D721Med (cell line): ENCODE measurements at places on chromosomes 7 and 10.

GRCh38 chr7:1665549-1666316 lies 4.3 kb upstream of the ELFN1 start:
- DNase-seq: peak; percentile 33

DNA sequence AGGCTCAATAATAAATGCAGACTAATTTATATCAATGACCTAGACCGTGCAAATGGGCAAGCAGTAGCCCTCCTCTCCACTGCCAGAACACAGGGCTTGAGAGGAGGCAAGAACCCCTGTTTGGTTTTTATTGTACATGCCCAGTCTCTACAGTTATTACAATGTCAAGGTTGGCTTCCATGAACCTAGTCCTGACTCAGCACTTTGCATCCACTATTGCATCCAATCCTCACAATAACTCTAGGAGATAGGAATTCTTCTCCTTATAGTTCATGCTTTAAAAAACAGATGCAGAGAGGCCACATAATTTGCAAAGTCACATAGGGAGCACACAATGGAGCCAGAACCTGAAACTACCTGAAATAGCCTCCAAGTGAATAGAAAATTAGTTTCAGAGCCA lies 7.0 kb upstream of the COL13A1 start:
- DNase-seq: no peak

DNA sequence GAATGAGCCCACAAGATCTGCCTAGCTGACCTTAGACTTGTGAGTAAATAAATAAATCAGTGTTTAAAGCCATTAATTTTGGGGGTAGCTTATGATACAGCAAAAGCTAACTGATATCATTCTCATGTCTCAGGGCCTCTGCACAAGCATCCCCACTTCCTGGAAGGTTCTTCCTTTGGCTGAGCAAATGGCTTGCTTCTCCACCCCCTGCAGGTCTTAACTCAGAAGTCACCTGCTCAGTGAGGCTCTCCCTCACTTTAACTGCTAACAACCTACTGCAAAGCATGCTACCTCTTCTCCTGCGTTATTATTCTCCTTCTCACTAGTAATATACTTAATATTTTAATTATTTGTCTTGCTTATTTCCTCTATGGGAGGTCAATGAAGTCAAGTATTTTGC lies 167.3 kb downstream of the TPK1 start:
- DNase-seq: no peak

- DNase-seq: no peak
Observed at GRCh38 chr7:127527561-127527960, 57.8 kb downstream of the GCC1 start.

- DNase-seq: no peak
Observed at GRCh38 chr7:120023494-120024167, 249.3 kb upstream of the KCND2 start.

DNA sequence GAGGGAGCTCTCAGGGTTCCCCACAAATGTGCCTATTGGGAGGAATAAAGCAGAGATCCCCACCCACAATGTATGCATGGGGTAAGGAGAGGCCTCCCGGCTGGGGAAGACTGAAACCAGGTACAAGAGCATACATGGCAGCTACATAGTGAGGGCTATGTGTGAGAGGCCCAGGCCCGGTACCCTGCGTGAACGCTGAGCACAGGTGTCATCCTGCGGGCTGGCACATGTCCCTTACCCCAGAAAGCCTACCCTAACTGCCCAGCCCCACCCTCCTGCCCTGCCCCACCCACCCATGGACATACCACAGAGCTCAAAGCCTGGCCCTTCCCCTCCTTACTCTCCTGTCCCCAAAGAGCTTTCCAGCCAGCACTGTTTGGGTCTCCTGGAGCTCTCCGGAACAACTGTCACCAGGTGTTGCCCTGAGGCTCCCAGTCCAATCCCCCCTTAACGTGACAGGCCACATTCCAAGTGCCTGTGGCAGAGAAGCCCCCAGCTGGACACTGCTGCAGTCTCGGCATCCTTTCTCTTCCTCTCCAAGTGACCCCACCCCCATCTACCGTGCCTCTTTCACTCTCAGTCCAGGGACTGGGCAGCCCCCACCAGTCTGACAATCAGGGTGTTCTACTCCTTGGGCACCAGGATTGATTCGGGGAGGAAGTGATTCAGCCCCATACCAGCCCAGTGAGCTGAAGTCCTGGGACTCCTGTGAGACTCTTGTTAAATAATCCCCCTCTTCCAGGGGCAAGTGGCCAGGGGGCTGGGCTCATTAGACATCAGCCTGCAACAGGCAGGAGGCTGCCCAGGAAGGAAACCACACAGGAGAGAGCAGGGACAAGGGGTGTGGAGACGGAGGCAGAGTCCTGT lies 19.6 kb downstream of the GRID1 start:
- no peak for DNase-seq

DNA sequence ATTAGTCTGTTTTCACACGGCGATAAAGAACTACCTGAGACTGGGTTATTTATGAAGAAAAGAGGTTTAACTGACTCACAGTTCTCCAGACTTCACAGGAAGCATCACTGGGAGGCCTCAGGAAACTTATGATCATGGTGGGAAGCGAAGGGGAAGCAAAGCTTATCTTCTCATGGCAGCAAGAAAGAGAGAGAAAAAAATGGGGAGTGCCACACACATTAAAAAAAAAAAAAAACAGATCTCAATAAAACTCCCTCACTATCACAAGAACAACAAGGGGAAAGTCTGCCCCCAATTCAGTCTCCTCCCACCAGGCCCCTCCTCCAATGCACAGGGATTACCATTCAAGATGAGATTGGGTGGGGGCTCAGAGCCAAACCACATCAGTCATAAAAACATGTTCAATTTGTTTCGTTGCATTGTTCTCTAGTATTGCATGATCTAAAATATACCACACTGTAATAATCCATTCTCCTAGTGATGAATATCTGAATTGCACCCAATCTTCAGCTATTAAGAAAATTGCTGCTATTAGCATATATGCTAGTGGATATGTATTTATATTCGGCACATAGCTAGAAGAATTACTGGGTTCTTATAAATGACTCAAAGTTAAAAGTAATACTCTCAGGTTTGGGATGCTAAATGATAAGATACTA lies 328.9 kb upstream of the KCND2 start:
- DNase-seq: no peak

DNA sequence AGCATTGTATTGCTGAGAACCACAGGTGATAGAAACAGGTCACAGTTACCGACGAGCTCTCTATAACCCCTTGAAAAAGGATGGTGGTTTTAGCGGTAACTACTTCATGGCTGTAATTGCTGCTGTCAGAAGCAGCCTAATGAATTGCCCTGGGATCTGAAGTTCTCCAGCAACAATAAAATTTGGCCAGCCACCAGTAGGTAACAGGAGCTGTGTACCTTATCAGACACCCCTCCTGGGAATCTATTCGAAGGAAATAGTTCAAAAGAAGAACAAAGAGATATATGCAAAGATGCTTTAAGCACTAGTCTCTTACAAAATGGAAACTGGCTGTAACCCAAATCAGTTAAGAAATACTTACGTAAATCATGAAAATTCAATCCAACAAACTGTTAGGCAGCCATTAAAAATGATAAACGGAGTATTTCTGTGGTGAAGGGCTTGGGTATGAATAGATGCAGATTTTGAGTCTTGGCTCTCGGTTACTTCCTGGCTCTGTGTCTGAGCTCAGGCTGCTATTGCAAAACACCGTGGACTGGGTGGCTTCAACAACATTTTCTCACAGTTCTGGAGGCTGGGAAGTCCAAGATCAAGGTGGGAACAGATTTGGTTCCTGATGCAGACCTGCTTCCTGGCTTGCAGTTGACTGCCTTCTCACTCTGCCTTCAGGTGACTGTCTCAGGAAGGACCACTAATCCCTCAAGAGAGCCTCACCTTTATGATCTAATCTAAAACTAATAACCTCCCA lies 1.6 kb downstream of the MSRB2 start:
- no peak for DNase-seq

- no peak for DNase-seq
Observed at GRCh38 chr10:68864611-68865010, 36.5 kb upstream of the DDX50 start.

- DNase-seq: no peak
Observed at GRCh38 chr10:99944860-99945259, 64.9 kb downstream of the DNMBP start.

DNA sequence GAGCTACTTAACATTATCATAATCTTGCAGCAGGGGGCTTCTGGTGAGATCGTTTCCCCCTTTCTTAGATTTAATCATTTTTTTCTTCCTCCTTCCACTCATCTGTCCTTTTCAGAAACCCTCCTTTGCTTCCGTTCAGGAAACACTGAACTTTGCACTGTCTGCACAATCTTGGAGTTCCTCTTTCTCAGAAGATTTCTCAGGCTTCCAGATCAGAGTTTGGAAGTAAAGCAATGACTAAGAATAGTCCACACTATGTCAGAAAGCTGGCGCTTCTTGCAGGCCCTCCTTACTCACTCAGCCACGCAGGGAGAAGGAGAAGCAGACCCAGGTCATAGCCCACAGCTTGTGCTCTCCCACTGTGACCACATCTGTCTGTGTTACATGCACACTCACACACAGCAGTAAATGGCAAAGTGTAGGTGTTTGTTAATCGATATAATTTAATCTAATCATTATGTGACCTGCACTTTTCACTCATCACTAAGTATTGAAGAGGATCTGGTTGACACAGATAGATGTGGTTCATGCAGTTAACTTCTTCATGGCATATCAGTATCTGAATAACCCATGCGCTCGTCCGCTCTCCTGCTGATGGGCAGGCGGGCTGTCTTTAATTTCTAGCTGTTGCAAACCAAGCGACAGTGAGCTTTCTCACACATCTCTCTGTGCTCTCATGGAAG lies 30.2 kb downstream of the ALOX5 start:
- DNase-seq: no peak

GRCh38 chr7:79091661-79092060 lies 361.8 kb downstream of the MAGI2 start:
- no peak for DNase-seq

GRCh38 chr10:27568196-27569175 lies 64.4 kb downstream of the RAB18 start:
- no peak for DNase-seq

GRCh38 chr10:89973326-89973725 lies 271.9 kb downstream of the KIF20B start:
- no peak for DNase-seq

DNA sequence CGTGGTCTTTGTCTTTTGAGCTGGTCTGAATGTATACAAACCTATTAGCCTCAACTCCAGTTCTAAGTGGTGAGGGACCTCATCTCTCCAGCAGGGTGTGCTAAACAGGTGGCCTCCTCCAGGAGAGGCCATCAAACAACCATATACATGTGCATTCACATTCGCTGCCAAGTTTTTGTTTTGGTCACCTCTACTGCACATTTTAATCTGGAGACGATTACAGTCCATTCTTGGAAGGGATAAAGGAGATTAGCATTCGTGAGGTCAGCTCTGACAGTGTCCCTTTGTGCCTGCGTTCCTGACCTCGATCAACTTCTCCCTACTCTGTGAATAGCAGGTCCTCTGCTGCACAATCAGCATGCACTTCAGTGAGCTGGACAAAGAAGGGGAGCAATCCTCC lies 60.8 kb downstream of the RHOBTB1 start:
- DNase-seq: no peak

- no peak for DNase-seq
Observed at GRCh38 chr7:134726581-134726980, 52.9 kb upstream of the CALD1 start.

- no peak for DNase-seq
Observed at GRCh38 chr7:23454881-23455526, 15.3 kb downstream of the IGF2BP3 start.

DNA sequence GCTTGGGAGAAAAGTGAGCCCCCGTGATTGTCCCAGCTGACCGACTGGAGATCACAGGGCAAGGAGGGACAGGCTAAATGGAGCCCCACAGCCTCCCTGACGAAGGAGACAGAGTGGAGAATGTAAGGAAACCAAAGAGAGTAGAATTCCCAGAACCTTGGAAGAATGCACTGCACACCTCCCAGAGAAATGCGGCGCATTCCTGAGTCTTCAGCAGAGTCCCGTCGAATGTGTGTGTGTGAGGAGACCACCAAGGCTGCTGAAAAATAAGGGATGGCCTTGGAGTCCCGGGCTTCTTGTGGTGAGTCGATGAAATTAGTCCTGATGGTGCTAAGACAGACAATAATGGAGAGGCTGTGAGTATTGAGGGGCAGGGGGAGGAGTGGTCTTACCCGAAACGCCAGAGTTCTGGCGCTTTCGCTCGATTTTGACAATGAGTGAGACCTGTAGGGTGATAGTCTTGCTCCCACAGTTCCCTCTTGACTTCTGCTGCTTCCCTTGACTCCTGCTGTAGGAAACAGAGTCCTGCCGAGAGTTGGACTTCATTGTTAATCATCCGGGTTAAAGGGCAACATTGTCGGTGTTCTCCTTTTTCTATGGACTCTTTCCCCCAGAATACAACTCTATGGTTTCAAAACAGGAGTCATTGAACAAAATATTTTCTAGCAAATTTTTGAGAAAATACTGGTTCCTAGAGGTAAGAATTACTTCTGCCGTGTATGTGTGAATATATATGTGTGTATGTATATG lies 103.2 kb downstream of the CNNM2 start:
- no peak for DNase-seq

DNA sequence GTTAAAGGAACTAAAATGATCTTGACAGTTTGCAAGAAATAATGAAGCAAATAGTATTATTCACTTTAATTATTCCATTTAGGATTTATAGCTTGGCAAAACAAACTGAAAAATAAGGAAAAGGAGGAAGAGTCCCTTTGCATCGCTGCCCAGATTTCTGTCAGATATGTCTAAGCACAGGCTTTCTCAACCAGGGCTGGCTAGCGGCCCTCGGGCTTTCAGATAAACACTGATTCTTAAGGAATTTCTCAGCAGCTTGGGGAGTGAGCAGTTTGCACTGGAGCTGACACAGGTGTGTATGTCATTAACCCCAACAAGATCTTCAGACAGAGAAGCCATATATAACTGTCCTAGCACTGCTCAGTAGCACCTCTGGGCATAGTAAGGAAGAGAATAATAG lies 47.9 kb upstream of the SEMA3D start:
- no peak for DNase-seq

GRCh38 chr7:151210087-151210854 lies at the start of gene H2BK1:
Gene H2BK1 (minus strand): TSS chr7:151210488. CDS start chr7:151210318, 170 bp downstream.
- DNase-seq: no peak

GRCh38 chr7:30911561-30911969 lies at the start of gene AQP1:
Gene AQP1 (plus strand): TSS chr7:30911853. CDS start chr7:30911910, 57 bp downstream.
- no peak for DNase-seq
